Endothelial cell (in vitro differentiated cells): ENCODE measurements at places on chromosomes 5 and 9. TPM values are rescaled to one million over a fixed set of nuclear protein-coding genes. Genes with fewer than 3 reads are reported as not detected.

The TMEM252 gene
- not detected for total RNA-seq

- DNase-seq: no peak
These were observed 431.6 kb downstream of the PRR16 start for GRCh38 chr5:120895660-120896059.

DNA sequence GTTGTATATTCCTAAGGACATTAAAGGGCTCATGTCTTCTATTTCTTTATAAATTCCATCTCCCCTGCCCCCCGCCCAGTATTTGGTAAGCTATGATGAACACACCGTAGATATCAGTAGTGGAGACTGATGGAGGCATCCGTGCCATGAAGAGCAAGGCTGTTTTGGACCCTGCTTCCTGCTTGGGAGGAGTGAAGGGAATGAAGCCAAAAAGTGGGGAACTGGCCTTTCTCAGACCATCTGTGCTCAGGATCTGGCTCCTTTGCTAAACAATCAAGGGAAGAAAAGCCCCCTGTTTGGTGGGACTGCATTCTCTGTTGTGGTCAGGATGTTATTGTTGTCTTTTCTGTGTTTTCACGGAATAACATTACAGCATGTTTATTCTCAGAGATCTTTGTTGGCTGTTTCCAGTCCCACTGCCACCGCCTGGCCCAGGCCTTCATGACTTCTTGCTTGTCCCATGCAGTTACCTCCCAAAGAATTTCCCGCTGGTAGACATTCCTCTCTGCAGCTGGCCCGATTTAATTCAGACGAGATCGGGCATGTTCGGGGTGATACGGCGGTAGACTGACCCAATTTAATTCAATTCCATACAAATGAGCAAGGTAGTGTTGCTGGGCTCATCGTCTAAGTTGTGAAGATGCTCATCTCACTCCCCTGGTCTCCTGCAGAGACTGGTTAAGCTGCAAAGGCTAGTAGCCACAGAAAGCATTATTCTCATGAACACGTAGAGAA is 31.4 kb upstream of the ANKH start:
- DNase-seq: peak; percentile 35

- no peak for DNase-seq
These were observed 315.7 kb downstream of the MCTP1 start for GRCh38 chr5:94969174-94969573.
